NCI-H1417 (cell line): ENCODE measurements at places on chromosomes 1 and 21.
A peak's percentile ranks its signal among the peaks of the same experiment; 100 is the strongest.

DNA sequence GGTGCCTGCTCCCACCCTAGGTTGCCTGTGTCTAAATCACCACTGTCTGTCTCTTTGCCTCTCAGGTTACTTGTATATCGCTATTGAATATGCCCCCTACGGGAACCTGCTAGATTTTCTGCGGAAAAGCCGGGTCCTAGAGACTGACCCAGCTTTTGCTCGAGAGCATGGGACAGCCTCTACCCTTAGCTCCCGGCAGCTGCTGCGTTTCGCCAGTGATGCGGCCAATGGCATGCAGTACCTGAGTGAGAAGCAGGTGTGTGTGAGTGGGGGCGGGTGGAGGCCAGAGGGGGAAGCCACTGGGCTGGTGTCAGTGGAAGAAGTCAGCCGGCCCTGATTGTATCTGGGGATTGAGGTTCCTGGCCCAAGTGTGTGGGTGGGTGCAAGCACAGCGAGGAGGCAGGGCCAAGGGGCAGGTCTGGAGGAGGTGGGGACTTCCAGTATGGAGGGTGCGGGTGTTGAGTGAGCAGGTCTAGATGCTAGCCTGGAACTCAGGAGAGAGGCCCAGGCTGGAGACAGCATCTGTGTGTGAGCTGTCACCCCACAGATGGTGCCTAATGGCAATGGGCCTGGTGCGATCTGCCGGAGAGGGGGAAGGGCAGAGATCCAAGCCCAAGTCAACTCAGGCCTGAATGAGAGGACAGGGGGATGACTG, 17.2 kb downstream of the TIE1 start:
- no peak for DNase-seq

DNA sequence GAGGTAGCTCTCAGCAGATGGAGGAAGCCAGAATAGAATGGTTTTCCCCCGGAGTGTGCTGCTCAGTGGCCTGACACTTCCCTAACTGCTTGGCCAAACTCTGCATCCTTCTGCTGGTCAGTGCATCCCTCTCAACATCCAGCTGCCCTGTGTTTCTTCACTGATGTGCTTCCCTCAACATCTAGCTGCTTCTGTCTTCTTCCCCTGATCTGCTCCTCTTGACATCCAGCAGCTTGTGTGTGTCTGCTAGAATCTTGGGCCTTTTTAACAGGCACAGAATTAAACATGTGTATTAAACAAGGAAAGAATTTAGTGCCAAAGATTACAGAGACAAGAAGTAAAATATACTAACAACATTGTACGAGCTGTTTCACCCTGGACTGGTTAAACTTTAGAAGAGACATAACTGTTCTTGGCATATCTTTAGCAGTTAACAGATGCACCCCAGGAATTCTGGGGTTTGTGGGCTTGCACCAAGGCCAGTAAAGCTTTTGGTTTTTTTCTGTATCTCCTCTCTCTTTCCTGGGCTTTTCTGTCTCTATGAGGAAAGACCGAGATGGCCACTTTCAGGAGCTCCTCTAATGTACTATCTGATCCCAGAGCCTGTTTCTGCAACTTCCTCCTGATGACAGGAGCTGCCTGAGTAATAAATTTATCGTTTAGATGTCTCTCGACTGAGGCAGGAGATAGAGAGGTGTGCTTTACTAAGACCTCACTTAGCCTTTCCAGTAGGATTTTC, 34.8 kb upstream of the HSD3B1 start:
- no peak for DNase-seq

DNA sequence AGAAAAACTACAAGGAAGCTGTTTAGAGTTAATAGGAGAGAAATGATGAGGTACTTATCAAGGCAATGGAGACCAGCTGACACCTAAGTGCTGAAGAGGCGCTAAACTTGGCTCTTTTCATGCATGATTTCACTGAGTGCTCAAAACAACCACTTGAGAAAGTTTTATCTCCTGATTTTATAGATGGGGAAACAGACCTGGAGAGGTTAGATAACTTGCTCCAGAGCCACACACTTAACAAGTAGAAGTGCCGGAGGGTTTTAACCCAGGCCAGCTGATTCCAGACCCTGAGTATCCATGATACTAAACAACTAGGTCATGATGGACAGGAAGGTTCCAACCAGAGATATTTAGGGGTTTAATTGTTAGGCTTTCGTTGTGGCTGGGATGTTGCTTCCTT, 25.9 kb downstream of the UBE2U start:
- peak; percentile 95 for DNase-seq

GRCh38 chr21:38830671-38831525, 25.2 kb downstream of the ETS2 start:
- no peak for DNase-seq

GRCh38 chr1:56527548-56528302, 51.6 kb downstream of the PLPP3 start:
- DNase-seq, result peak; percentile 29
